ENCODE measurements at places on chromosomes 2 and 18.

DNA sequence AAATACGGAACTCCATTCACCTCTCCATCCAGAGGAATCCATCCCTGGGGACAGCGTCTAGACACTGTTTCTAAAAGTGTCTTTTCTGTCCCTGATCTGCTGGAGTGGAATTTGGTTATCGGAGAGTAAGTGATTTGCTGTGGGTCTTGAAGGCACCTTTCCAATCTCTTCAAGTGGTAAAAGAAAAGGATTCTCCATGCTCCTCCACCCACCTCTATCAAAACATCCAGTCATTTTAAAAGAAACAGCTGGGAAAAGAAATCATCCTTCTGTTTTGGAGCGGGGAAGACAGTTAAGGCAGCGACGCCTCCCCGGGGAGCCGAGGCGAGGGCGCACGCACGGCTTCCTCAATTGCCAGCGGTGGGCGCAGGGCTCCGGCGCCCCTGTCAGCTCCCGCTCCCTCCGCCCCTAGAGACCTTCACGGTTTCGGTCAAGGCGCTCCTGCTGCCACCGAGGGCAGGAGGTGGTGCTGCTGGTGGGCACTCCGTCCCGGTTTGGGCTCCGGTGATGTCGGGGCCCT is 547 bp downstream of the SLC35F5 start:
- DNase-seq: no peak

GRCh38 chr2:101041413-101041812 is 39.3 kb downstream of the RPL31 start:
- DNase-seq: no peak

DNA sequence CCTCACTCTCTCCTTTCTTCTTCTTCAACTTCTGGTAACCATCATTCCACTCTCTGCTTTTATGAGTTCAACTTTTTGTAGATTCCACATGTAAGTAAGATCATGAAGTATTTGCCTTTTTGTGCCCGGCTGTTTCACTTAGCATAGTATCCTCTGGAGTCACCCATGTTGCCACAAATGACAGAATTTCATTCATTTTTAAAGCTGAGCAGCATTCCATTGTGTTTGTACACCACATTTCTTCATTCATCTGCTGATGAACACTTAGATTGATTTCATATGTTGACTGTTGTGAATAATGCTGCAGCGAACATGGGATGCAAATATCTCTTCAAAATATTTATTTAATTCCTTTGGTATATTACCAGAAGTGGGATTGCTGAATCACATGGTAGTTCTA is 133.6 kb upstream of the ERBB4 start:
- no peak for DNase-seq

- DNase-seq: no peak
Observed at GRCh38 chr2:27261241-27261925, 1.5 kb downstream of the SLC30A3 start.

DNA sequence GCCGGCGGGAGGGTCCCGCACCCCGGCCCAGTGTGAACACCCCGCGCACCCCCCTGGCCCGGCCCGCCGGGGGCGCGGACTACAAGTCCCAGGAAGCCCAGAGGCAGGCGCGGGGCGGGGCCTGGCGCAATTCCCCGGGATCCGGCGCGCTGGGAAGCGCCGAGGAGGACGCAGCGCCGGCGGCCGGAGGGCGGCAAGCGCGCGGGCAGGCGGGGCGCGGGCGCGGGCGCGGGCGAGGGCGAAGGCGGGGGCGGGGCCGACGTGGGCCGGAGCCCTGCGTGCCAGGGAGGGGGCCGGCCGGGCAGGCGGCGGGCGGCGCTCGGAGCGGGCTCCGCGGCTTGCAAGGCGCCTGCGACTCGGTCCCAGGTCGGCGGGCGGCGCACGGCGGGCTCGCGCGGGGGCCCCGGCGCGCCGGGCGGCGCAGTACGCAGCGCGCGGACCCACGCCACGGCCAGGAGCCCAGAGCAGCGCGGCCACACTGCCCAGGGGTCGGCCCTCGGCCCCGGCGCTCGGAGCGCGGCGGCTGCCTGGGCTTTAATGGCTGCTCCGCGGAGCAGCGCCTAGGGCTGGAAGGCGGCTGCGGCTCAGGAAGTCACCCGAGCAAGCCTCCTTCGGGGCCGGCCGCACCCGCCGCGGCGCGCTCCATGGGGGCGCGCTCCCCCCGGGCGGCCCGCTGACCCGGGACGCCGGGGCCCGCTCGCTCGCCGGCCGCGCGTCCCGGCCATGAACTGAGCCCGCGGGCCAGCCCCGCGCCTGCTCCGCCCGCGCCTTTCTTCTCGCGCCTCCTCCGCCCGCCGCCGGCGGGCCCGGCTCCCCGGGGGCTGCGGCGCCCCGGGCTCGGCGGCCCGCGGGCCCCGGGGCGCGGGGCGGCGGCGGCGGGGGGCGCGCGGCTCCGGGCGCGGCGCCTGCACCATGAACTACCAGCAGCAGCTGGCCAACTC is at the start of gene AGAP1:
Gene AGAP1 (plus strand): TSS at position 269 of the 941 bp plus-strand sequence.
- peak; percentile 84 for DNase-seq

- no peak for DNase-seq
Observed at GRCh38 chr18:3207565-3207964, 12.2 kb downstream of the MYOM1 start.

- DNase-seq: no peak
Observed at GRCh38 chr2:170434900-170435621, 257.1 kb downstream of the MYO3B start.

GRCh38 chr18:79606621-79607331 is 72.8 kb upstream of the CTDP1 start:
- DNase-seq: no peak

GRCh38 chr2:147311058-147311430 is 533.8 kb upstream of the ACVR2A start:
- DNase-seq: no peak

GRCh38 chr2:46067501-46068305 is 229.5 kb upstream of the EPAS1 start:
- no peak for DNase-seq

DNA sequence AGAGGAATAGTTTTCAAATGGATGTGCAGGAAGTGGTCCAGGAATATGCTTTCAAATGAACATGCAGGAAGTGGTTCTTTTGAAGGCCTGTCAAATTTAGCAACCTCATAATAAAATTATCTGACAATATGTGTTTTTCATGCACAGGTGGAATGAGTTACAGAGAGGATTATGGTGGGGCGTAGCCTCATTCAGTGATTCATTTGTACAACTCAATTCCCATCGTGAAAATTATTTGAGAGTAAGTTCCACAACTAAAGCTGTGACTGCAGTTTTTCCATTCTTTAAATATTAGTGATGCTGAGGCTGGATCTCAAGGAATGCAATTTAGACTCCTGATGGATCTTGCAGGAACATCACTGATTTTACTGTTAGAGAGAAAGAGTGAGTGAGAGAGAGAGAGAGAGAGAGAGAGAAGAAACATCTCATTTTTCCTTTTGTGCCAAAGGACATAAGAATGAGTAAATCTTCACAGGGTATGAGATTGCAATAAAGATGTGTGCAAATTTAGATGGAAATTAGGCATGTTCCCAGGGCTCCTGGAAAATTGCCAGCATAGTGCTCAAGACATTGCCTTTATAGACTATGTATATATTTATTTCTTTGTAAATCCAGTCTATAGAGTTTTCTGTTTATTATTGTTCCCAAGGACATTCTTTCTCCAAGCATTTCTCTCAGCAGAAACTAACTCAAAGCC is 394.9 kb upstream of the ZEB2 start:
- DNase-seq: no peak

DNA sequence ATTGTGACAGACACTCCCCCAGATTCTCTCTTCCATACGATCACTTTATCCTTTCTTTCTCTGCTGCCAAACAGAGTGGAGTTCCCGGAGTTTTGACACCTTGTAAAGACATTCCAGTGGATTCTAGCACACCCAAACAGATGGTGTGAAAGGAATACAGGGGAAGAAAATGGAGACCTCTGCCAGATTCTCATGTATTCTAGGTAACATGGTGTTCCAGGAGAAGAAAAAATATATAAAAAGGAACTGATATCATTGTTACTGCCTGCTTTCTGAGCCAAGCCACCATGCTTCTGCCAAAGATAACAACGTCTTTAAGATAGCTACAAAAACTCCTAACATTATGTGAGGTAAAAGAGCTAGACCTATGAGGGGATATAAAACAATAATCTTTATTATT is 136.5 kb downstream of the TXNL1 start:
- no peak for DNase-seq

DNA sequence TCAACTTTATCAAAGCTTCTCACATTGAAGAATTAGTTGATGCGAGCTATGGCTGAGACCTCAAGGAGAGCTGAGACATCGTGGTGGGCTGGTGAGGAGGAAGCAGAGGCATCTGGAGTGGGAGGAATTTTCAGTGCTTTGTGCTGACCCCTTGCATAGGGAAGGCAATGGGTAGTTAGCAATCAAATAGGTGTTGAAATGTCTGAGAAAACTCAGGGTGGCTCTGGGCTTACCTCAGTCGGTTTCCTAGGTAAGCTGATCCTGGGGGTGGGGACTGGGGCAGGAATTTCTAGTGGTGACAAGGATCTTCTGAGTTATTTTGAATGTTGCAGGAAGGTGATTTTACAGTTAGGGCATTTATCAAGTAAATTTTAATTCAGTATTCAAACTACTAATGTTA is 20.7 kb upstream of the DPP10 start:
- no peak for DNase-seq

- no peak for DNase-seq
Observed at GRCh38 chr2:99468155-99468554, 21.7 kb downstream of the REV1 start.

DNA sequence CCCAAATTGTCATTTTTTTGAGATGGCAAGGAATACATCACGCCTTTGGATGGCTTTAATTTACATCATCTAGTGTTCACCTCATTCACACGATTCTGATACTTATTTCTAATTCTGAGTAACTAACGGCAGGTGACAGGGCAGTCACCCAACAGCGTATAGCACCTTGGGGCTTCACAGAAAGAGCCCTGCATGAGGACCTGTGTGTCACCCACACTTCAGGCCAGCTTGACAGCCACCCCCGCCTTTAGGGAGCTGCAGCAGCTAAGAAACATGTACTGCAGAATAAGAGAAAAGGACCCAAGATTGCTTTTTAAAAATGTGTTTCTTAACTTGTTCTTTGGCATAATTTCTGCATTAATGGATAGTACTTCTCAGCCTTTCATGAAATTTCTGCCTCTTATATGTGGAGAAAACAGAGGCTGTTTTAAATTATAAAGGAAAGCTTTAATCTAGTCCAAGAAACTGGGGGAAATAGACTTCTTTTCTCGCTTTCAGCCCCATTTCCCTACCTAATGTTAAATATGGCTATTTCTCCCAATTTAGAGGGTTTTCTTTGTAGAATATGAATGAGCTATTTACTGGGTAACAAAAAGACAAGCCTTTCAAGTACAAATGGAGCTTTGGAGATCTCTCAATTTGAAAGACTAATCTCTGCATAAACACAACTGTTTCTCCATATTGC is 245.1 kb downstream of the LDLRAD4 start:
- DNase-seq: no peak

GRCh38 chr18:23281626-23282436 is 146.5 kb downstream of the CABLES1 start:
- DNase-seq: no peak

GRCh38 chr2:226742347-226742746 is 57.3 kb downstream of the IRS1 start:
- DNase-seq: no peak

DNA sequence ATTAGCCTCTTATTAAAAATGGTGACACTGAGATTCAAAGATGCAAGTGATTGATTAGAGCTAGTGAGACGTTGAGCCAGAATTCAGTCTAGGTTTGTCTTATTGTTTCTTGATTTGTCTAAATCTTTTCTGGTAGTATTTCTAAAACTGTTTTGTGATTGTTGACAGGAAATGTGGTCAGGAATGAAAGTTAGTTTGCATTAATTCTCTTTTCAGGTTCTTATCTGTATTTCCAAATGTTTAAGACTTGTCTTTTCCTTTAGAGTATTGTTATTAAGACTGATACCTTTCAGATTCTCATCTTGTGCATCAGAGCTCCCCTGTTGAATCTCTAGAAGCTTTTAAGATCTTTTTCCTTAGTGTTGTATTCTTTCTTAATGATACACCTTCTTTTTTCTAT is 89.3 kb downstream of the MBD5 start:
- no peak for DNase-seq

GRCh38 chr2:168797286-168797655 is 5.2 kb upstream of the NOSTRIN start:
- DNase-seq: no peak

GRCh38 chr2:235377176-235377575 is 116.7 kb upstream of the AGAP1 start:
- no peak for DNase-seq

GRCh38 chr2:119158563-119159347 is at the start of gene C1QL2:
C1QL2 (minus strand) TSS chr2:119158751; CDS start chr2:119158269, 482 bp downstream.
- DNase-seq: peak; percentile 18

DNA sequence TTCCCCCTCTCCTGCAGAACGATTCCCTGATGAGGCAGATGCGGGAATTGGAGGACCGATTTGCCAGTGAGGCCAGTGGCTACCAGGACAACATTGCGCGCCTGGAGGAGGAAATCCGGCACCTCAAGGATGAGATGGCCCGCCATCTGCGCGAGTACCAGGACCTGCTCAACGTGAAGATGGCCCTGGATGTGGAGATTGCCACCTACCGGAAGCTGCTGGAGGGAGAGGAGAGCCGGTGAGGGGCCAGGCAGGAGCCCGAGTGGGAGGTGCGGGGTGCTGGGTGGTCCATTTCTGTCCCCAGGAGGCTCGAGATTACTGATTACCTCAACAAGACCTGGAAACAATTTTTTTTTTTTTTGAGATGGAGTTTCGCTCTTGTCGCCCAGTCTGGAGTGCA is 3.1 kb downstream of the DES start:
- DNase-seq: no peak

DNA sequence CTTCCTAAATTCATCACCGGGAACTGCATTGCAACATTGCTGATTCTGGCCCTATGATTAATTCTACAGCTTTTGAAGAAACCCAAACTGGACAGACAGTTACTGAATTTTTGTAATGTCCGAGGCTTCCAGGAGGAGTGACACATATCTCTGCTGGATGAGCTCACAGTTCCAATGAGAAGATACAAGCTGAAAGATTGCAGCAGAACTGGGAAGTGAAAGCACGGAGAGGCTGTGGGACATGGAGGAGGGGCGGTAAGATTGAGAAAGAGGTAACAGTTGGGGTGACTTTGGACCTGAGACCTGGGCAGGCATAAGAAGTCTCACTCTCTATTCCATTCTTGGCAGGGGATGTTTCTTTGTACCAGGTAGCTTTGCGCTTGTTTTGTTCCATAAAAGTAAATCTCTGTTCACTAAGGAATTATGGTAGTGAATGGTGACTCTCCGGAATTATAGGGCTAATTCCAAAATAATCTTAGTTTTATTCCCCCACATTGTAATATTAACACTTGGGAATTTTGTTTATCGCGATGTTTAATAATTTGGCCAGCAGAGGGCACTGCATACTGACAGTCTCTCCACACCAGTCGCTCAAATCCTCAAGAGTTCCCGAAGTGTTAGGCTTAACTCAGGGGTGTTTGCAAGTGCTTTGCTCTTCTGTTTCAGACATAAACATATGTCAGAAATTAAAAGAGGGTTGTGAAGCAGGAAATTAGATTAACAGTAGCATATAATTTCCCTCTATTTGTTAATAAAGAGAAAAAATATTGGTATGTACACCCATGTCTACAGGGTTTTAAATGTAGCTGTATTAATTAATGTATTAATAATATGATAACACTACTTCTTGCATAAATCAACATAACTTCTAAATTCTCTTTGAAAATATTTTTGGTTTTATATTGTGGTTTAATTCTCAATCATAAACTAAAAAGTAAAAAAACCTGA is 201.4 kb downstream of the SOCS6 start:
- DNase-seq: peak; percentile 51
